ENCODE measurements at places on chromosomes 7 and 10.

- no peak for DNase-seq
Observed at GRCh38 chr7:21941611-21942141, 4.0 kb downstream of the CDCA7L start.

DNA sequence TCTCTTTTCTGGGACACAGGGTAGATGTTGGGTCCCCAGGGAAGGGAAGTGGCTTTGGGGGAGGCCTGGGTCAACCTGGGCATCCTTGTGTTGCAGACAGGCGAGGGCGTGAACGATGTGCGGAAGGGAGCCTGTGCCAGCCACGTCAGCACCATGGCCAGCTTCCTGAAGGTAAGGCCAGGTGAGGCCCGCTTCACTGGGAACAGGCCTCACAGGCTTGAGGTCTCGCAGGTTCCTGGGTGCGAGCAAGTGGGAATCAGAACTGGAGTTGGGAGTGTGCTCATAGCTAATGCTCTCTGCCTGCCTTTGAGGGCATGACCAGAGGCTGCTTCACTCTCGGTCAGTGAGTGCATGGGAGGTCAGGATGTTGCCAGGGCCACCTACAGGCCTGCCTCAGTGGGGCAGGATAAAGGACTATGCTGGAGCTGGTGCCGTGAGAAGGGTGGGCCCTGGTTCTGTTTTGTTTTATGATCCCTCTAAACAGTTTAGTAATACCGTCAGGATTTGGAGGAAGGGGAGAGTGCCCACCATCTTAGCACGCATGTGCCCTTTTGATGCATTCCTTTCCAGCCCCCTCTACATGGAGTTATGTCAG, 8.4 kb downstream of the DBNL start:
- DNase-seq, result no peak

- DNase-seq, result no peak
Observed at GRCh38 chr7:157587051-157587804, 250.4 kb downstream of the DNAJB6 start.

DNA sequence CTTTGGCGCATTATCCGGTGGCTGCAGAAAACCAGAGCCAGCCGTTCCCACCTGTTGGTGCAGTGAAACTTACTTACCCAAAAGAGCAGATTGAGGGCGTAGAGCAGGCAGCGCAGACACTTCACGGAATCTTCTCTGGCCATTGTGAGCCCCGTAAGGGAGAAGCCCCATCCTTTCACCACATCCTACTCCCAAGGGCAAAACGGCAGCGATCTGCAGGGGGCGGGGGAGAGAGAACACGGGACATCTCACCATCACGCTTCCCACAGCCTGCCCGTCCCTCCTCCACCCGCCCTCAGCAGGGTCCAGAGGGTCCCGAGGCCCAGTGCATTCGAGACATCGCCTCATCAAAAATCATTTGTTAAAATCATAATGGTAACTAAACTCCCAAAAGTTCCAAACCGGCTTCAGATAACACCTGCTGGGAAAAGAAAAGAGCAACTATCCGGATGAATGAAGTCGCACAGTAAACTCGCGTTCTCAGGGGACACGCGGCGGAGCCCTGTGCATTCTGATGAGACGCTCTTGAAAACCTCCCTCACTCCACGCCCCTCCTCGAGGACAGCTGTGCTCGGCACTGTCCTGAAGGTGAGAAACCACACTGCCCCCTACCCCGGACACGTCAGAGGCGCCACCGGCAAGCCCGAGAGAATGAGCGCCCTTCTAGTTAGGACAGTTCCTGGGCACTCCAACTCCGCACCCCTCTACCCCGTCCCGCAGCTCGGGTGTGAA, 1.2 kb downstream of the TSPAN12 start:
- DNase-seq, result no peak

DNA sequence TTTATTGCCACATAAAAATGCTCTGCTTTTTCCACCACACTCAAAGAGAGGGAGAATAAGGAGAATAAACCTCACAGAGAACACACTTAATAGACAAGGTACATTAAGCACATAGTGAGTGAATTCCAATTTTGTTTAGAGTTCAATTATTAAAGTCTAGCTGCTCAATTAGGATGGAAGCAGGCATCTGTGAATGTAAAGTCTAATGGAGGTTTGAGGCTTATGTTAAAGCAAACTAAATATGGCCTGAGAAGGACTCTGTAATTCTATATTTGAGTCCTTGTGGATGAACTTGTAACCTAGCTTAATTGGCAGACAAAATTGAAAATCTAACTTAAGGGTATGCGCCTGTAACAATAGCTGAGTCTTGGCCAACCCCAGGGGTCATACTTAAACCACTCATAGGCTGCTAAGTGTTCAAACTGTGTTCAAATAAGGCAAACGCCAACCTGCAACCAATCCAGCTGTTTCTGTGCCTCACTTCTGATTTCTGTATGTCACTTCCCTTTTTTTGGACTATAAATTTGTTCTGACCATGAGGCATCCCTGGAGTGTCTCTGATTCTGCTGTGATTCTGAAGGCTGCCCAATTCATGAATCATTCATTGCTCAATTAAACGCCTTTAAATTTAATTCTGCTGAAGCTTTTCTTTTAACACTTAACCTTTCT, 31.3 kb upstream of the NME8 start:
- no peak for DNase-seq

- no peak for DNase-seq
Observed at GRCh38 chr10:101442456-101442800, 88.5 kb downstream of the BTRC start.

- DNase-seq, result no peak
Observed at GRCh38 chr10:129845111-129845753, 118.8 kb downstream of the EBF3 start.

DNA sequence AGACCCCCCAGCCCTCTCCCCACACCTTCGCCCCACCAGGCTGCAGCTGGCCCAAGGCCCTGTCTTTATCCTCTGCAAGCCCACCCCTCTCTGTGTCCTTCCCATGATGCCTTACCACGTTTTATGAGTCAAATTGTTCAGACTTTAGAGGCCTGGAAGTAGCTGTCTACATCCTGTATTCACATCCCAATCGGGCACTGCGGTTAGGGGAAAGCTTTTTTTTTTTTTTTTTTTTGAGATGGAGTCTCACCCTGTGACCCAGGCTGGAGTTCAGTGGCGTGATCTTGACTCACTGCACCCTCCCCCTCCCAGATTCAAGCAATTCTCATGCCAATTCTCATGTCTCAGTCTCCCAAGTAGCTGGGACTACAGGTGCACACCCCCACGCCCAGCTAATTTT, 121.5 kb upstream of the SH2B2 start:
- no peak for DNase-seq

DNA sequence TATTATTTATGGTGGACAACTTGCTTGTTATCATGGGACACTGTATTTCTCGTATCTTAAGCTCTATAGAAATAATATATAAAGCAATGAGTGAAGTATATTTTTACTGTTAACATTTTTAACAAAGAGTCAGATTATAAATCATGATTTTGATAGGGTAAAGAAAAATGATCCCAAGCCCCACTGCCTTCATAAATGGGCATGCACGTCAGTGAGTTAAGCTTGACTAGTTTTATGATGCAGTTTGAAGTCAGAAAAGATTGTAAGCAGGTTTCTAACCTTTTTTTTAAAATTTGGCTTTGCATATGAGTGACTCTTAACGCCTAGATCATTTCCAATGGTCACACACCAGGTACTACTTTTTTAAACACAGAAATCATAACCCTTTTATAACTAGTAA, 152.8 kb downstream of the GNAT3 start:
- no peak for DNase-seq
